IPS DF 6.9 (cell line): ENCODE measurements at places on chromosomes 12 and 14.

GRCh38 chr12:121893961-121894460, 5.4 kb downstream of the PSMD9 start:
- no peak for DNase-seq

GRCh38 chr12:8606890-8607289, 5.8 kb downstream of the AICDA start:
- no peak for DNase-seq

GRCh38 chr12:56955631-56956256, 1.7 kb downstream of the RDH16 start:
- DNase-seq: no peak

GRCh38 chr12:9674226-9674590, 4.7 kb downstream of the CLEC2D start:
- no peak for DNase-seq

DNA sequence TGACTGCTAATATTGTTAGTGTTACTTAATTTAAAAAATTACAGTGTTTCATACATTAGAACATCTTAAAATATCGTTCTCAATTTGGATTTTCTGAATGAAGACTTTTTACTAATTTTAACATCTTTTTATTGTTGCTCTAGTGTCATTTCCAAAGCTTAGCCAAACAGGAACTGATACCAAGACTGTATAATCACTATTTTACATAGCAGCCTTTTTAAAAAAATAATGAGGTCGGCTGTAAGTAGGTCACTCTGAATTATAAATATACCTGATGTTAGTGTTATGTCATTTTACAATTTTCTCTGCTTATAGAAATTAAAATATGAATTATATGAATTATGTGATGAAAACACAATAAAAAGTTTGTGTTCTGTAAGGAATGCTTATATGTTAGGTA, 321.5 kb downstream of the TMEM117 start:
- DNase-seq: no peak

- DNase-seq: no peak
These were observed 204.2 kb upstream of the HMGA2 start for GRCh38 chr12:65620046-65620445.

DNA sequence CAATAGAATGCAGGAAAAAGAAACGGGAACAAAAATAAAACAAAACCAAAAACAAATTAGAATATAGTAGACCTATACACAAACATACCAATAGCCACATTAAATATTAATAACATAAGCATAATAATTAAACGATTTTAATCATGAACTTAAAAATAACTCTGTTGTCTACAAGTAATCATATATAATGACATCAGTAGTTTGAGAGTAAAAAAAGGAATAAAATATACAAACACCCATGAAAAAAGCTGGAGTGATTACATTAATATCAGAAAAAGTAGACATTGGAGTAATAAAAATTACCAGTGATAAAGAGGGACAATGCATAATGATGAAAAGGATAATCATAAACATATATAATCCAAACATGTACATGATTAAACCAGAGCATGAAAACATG, 181.8 kb downstream of the ATXN7L3B start:
- DNase-seq: no peak

GRCh38 chr12:57191410-57191809, 25.2 kb upstream of the NXPH4 start:
- no peak for DNase-seq

- no peak for DNase-seq
These were observed 87.0 kb downstream of the SRRM4 start for GRCh38 chr12:119068129-119068856.

GRCh38 chr12:131351319-131352028, 359.4 kb upstream of the SFSWAP start:
- DNase-seq: no peak

DNA sequence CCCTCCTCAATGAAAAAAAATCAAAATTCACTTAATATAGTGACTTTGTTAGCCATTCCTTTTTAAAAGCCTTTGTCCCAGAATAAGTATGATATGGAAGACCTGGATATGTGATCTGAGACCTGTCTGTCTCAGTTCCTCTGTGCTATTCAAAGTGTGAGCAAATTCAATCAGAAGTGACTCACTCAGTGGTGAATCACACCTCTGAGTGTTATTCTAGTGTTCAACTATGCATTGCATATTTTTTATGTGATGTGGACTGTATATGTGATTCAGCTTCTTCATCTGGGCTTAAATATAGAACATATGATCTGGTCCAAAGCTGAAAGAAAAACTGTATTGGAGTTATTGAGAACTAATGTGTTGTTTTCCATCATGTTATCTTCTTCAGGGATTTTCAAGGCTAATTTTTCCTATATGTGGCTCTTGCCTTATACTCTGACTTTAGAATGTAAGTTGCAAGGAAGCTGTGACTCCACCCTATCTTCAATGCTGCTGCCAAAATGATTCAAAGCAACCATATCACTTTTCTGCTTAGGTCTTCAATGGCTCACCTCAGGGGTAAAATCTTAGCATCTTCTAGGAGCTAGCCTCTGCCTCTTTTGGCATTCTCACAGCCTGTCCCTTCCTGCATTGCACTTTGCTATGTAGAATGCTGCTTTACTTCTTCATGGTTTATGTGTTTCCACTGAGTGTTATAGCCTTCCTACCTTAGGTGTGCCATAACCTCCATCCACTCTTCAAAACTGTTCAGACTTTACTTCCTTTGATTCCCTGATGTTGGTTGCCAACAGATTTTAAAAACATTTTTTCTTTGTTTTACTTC, 169.8 kb downstream of the OTOGL start:
- no peak for DNase-seq

GRCh38 chr12:13976880-13977279, 4.5 kb downstream of the GRIN2B start:
- no peak for DNase-seq

- no peak for DNase-seq
These were observed 179.2 kb downstream of the CACNA1C start for GRCh38 chr12:2231956-2232355.

GRCh38 chr14:58107041-58107440, 45.0 kb downstream of the ARMH4 start:
- no peak for DNase-seq

- DNase-seq: no peak
These were observed 8.9 kb upstream of the TAS2R30 start for GRCh38 chr12:11143352-11143751.

DNA sequence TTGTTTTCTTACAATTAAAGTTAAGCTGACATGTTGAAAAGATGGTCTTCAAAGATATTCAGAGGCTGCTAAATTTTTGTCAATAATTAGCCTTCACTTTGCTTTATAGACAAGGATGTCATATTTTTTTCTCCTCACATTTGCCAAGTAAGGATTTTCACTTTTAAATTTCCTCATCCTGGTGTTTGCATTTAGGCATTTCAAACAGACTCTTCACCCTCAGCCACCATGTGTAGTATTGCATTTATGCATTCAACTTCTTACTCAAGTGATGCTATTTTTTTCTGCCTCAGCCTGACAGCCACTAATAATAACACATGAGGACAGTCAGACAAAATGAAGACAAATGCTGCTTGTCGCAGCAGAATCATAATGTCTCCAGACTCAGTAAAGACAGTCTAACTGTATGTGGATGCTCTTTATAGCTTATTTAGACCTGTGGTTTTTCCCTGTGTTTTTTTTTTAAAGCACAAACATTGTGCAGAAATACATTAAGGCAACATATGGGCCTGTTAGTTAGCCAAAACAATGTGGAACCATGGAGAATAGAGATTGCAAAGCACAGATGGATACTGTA, 481.5 kb downstream of the NPAS3 start:
- DNase-seq: no peak

DNA sequence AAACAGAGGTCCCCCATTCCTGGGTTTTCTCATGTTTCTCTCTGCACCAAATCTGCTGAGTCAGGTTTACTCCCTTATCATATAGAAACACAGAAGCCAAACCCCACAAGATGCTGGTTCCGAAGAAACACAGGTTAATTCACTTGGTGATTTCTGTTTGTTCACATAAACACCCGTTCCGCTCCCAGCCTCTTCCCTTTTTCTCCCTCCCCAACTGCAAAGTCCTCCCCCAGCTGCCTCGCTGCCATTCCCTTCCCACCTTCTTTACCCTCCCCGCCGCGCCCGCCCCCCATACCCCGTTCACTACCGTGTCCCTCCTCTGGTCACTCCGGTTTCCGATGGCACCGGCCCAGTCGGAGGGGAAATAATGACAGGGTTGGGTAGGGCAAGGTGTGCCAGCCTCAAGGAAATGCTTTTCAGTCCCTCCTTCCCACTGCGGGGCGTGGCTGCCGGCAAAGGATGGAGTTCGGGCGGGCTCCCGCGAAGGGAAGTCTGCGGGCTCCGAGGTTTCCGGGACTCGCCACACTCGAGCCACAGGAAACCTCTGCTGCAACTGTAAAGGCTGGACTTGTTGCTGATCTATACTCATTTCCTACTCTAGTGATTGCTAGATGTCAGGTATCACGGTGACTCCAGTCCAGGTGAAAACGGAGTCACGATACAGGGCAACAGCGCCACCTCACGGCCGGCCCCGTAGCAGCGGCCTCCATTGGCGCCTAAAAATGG, at the start of gene STYK1:
STYK1 (minus strand) TSS at position 394 of the 726 bp plus-strand sequence. CDS start 39,434 bp downstream, outside the sequence.
- peak; percentile 71 for DNase-seq

DNA sequence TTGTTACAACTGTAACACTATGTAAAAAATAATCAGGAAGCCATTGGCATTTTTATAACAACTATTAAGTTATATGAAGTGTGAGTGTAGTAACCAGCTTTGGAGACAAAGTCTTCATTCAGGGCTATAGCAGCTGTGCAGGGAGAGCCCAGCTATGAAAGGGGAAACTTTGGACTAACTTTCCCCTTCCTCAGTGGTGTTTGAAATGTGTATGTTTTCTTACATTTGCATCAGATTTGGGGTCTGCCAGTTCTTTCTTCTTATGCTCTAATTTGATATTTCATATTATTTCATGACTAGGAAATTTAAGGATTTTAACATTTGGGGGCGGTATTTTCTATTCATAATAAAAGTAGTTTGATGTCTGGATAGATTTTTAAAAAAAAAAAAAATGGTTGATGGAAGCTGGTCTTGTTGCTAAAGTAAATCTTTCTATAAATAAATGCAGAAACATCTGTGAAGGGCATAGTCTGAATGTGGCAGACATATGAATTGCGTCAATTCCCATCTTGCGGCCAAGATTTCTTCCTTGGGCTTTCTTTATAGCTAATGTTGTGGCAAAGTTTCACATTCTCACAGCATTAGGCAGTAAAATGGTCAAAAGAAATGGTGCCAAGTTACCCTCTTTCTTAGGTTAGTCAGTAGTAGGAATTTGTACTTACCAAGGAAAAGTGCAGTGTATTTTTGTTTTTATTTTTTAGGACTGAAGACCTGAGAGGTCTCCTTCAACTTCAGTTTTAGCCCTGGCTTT, 35.6 kb downstream of the RASSF8 start:
- DNase-seq: no peak
